K562 (cell line): ENCODE measurements at places on chromosomes 1 and 21. TPM values are rescaled to one million over a fixed set of nuclear protein-coding genes. Genes with fewer than 3 reads are reported as not detected.

DNA sequence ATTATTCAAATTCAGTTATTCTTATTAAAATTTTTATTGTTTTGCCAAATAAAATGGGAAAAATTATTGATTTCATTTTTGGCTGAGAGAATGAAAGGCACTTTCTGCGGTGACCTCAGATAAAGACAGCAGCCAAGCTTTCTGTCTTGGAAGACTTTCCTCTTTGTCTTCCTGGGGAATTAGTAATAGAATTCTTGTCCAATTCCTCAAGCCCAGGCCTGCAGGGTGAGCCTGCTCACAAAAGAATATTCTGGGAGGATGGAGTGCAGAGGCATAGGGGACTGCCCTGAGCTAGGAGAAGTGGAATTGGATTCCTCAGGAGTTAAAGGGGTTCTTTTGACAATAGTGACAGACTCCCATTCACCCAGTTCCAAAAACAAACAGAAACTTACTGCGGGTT is 614.5 kb upstream of the ADGRL2 start:
- DNase-seq, result no peak

GRCh38 chr1:162397039-162397448 is 14.9 kb downstream of the SH2D1B start:
- peak; percentile 87 for DNase-seq

- peak; percentile 60 for DNase-seq
Measured at GRCh38 chr1:156423422-156424352, 54.7 kb downstream of the RHBG start.

DNA sequence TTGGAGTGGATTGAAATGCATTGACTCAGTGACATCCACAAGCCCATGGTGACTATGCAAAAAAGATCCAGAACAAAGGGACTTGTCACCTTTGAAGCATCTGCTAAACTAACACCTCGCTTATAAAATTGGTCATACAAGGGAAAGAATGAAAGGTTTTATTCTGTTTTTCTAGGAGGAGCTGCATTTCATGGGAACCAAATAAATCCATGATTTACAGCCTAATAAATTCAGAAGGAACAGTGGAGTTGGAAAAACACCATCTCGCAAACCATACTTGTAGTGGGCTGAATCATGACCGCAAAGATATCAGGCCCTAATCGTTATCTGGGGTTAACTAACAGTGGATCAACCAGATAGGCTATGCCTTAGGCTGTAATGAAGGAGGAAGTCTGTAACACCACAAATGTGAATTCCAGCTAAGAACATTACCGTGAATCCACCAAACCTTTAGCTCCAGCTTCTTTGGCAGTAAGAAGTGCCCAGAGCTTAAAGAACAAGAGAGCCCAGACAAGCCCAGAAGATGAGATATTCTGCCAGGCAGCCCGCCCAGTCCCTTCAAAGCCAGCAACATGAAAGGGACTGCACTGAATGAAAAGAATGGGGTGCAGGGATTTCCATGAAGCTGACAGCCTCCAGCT is 27.4 kb downstream of the RSPH1 start:
- DNase-seq, result no peak

- DNase-seq, result no peak
Measured at GRCh38 chr1:51906306-51907078, 28.0 kb upstream of the NRDC start.

- no peak for DNase-seq
Measured at GRCh38 chr1:26028490-26028980, 7.0 kb downstream of the EXTL1 start.

DNA sequence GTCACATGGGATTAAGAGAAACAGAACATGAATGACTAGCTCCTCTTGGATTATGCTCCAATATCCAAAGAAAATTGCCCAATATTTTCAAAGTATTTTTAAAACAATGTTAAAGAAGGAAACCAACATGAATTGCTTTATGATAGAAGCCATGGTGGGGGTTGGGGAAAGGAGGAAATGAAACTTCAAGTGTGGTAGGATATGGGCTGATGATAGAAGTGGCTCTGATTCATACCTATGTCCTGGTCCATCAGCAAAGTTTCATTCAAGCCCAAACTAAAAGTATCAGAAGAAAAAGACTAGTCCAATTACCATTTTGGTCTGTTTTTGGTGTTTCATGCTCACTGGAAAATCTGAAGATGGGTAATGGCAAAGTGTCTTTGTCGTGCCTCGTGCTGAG is 104.2 kb upstream of the PROX1 start:
- no peak for DNase-seq

GRCh38 chr1:233019778-233020325 is 69.4 kb downstream of the NTPCR start:
- DNase-seq, result no peak

DNA sequence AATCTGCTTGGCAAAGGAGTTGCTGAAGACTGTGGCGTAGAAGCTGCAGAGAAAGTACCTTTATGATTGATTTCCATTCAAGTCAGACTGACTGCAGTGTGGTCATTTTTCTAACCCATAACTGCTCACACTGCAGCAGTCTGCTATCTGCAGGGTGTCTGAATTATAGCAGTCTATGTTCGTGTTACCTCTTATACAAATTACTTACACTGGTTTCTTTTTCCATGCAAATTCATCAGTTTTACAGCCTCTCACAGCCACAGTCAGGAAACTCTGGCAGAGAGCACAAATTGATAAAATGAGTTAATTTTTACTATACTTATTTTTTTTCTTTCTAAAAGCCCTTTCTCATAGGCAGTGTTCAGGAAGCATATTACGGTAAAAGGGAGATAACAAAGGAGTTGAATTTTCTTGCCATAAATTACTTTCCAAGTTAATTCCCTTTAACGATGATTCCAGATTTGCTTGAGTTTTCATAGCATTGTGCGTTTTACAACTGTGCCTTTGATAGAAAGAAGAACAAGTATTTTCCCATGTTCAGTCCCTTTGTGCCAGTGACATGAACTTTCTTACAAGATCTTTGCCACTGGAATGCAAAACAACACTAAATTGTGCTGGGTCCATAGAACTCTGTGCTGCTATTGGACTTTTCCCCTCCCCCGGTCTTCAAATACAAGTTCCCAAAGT is 261.5 kb downstream of the NFIA start:
- no peak for DNase-seq

DNA sequence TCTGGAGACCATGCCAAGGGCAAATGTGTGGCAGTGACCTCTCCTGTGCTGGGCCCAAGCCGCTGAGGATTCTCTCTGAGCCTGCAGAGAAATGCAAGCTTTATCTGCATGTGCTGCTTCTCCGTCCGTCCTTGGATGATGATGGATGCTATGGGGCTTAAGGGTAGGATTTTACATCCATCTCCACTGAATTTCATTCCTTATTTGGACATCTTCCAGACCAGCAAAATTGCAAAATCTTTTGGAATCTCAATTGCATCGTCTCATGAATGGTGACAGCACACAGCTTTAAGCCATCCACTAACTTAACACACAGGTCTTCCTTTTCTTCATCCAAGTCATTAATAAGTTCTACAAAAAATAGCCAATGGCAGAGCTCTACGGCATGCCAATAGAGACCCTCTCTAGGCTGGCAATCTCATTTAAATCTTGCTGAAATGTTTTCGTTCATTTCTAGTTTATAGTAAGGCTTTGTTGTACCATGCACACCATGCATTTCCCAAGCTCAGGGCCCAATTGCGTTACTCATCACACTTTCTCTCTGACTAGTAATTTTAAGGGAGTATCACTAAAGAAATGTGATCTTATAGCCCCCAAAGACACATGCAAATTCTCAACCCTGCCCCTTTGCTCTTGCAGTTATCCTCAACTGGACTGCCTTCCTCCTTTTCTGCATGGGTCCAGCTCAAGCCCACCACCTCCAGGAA is 11.1 kb downstream of the BATF3 start:
- DNase-seq, result no peak

GRCh38 chr1:81800695-81801650 is at the start of gene ADGRL2:
Gene ADGRL2, plus strand, starts transcription at chr1:81800934. Its CDS starts 36,051 bp downstream, at chr1:81836985.
- DNase-seq, result no peak

- no peak for DNase-seq
Measured at GRCh38 chr1:70142075-70142474, 63.3 kb downstream of the LRRC40 start.

GRCh38 chr1:17274186-17275170 is 25.6 kb downstream of the PADI3 start:
- peak; percentile 88 for DNase-seq

- DNase-seq, result no peak
Measured at GRCh38 chr1:93749894-93750301, 68.3 kb upstream of the BCAR3 start.

GRCh38 chr1:85201340-85202091 is 700 bp upstream of the SYDE2 start:
- DNase-seq, result peak; percentile 76

DNA sequence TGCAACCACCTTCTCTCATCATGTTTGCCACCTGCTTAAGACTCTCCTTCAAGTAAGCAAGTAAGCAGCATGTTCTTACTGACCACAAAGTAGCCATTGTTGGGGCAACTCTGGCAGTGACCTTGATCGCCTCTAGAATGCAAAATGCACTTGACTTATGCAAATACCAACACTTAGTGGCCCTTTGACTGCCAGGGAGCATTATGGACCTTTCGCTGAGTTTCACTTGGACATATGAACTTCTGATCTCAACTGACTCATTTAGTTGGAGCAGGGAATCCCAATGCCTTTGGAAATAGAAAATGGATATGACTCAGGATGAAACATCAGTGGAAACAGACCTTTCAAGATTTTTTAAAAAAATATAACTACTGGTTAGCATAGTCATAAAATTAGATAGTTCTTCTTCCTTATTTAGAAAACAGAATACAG is 6.1 kb upstream of the PLA2G5 start:
- no peak for DNase-seq

DNA sequence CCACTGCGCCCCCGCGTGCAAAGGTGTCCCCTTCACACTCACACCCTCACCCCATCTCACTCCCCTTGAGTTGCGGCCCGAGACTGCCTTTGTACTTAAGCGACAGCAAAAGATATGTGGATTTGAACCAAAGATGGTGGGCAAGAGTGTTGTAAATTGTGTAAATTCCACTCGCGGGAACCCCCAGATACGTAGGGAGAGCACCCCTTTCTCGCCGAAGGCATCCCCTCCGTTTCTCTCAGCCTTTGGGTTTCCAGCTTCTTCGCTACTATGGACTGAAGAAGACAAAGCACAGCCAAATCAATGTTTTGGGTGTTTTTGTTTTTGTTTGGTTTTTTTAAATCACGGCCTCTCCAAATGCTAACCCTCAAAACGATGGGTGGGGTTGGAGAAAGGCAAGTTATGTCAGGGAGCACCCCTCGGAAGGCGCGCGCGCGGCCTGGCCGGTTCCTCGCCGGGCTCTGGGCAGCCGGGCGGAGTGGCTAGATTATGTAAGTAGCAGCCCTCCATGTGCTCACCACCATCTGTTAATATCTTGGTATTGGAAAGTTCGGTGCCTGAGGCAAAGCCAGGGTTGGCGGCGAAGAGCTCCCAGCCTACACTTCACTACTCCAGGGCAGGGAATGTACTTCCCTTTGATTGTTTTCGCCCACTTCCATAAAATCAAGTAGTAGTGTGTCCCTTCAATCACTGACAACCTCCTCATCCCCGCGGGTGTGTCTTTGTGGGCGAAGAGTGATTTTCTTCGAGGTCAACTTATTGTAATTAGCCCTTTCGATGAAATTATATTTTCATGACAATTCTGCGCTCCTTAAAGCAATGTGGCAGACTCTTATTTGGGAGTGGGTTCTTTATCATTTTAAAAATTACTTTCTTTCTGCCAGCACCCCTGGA is 4.0 kb upstream of the PROX1 start:
- DNase-seq, result no peak

DNA sequence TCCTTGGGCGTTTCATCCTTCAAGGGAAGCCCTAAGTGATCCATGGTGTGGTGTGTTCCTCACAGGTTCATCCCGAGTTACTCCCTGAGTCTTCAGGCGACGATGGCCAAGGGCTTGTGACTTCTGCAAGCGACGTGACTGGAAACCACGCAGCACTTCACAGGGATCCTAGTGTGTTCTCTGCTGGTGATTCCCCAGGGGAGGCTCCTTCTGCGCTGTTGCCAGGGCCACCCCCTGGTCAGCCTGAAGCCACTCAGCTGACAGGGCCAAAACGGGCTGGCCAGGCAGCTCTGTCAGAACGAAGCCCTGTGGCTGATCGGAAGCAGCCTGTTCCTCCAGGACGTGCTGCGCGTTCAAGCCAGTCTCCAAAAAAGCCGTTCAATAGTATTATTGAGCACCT is 71.5 kb downstream of the VPS26C start:
- no peak for DNase-seq

The ANKRD35 gene
- 0.07 TPM in 1 of 2 replicates, not detected in the other for polyA plus RNA-seq

The IGSF21 gene
- polyA plus RNA-seq, result not detected in 2 replicates

The NBPF11 gene
- polyA plus RNA-seq, result 9.1 and 10.1 TPM in 2 replicates

The PLEKHA6 gene
- 0.01 TPM in 1 of 2 replicates, not detected in the other for polyA plus RNA-seq

The SPRR2G gene
- not detected in 2 replicates for polyA plus RNA-seq

The SHISA4 gene
- 0.73 and 0.81 TPM in 2 replicates for polyA plus RNA-seq

The KRTAP19-1 gene
- polyA plus RNA-seq, result not detected in 2 replicates

The CCDC30 gene
- polyA plus RNA-seq, result 0.12 and 0.23 TPM in 2 replicates

The MCOLN3 gene
- 0.05 TPM in 1 of 2 replicates, not detected in the other for polyA plus RNA-seq

The INAVA gene
- not detected in 2 replicates for polyA plus RNA-seq
